ENCODE measurements at places on chromosomes 2 and 18.

DNA sequence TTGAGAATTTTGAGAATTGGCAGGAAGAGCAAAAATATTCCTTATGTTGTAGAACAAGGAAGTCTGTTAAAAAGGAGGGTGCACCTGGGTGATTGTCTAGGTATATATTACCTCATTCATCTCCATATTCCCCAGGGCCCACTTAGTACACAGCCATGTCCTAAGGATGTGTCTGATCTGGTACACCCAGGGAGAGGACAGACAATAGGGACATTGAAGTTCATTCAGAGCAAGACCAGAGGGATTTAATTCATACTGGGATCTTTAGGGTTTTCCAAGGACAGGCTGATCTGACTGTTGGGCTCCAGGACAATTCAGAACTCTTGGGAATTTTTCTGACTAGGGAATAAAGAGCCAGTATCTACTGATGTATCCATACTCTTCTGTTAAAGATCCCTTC is 112.1 kb downstream of the PHLPP1 start:
- DNase-seq: no peak

DNA sequence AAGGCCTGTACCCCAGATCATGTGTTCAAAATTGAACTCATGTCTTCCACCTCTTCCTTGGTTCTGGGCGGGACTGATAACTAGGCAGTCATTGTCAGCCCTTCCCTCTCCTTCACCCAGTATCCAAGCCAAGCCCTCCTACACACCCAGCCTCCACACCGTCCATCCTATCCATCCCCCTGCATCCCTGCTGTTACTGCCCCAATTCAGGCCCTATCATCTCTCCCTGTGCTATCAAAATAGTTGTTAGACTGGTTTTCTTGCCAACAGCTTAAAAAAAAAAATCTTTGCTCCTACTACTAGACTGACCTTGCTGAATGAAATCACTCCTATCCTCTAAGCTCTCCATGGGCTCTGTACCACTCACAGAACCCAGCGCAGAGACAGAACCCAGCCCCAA is 32.8 kb downstream of the TGFA start:
- DNase-seq: no peak

DNA sequence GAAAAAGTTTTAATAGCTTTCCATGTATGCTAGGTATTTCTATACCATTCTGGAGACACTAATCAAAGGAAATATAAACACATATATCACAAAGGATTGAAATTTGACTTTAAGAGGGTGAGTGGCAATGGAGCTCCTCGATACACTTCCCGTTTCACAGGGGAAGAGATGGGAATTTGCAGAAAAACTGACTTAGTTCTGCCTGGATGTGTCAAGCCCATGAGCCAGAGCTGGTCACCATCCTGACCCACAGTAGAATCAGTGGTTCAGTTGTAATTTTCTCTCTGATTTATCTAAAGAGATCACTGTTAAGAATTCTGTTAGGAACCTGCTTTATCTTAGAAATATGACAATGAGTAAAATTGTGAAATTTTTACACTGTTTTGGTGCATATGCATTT is 34.2 kb downstream of the PLCL1 start:
- no peak for DNase-seq

DNA sequence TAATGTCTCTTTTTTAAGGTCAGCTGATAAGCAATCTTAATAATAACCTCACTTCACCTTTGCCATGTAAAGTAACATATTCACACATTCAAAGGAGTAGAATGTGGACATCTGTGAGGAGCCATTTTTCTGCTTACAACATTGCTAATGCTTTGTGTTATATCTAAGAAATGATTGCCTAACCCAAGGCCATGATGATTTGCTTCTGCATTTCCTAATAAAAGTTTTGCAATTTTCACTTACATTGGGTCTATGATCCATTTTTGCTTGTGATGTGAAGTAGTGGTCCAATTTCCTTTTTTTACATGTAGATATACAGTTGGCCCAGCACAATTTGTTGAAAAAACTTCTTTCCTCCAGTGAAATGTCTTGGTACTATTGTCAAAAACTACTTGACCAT is 22.0 kb downstream of the RELCH start:
- DNase-seq: no peak

DNA sequence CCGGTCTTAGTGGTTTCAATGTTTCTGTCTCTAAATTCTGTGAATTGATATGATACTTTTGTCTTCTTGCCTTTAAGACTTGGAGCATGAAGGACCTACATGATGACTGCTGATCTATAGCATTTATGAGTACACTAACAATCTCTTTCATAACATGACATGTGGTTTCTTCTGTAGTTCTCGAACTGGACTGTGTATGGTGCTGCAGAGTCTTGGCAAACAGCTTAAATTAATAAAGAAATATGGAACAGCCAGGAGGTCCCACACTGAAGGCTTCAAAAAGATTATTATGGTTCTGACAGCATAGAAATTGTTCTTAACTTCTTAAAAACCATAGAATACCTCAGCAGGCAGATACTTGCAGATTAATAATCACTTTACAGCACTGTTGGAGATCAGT is 145.0 kb downstream of the DCC start:
- no peak for DNase-seq

GRCh38 chr2:132901661-132902060 is 231.7 kb upstream of the LYPD1 start:
- no peak for DNase-seq

- DNase-seq: no peak
Observed at GRCh38 chr2:56021136-56021474, 97.5 kb upstream of the EFEMP1 start.

GRCh38 chr2:84846041-84846663 is 34.7 kb downstream of the TRABD2A start:
- DNase-seq: no peak

Data from stimulated activated CD4-positive, alpha-beta T cell treated with anti-CD3 and anti-CD28 coated beads, Interleukin-1b, Interleukin-23, amount 100 ng/mL, for 24 hours (primary cell).